ENCODE measurements at places on chromosomes 4 and X. TPM values are rescaled to one million over a fixed set of nuclear protein-coding genes. Genes with fewer than 3 reads are reported as not detected.

The PTCHD1 gene
- 0.32 TPM for total RNA-seq

The EVC gene
- 26.1 TPM for total RNA-seq

The UGT2B17 gene
- total RNA-seq = not detected

The AVPR2 gene
- not detected for total RNA-seq

The GLOD5 gene
- total RNA-seq = not detected

The MUC7 gene
- not detected for total RNA-seq

The DCAF8L2 gene
- not detected for total RNA-seq

The ADRA2C gene
- total RNA-seq = 6.1 TPM

The PDCL2 gene
- not detected for total RNA-seq

The MID2 gene
- total RNA-seq = 5.5 TPM

The ARL9 gene
- total RNA-seq = 1.3 TPM

The NCAPG gene
- total RNA-seq = 79.6 TPM

The SSX3 gene
- not detected for total RNA-seq

The MGARP gene
- 0.65 TPM for total RNA-seq

The GPM6B gene
- total RNA-seq = 119 TPM

The ASB5 gene
- not detected for total RNA-seq

The ARSJ gene
- 0.89 TPM for total RNA-seq

The CENPI gene
- 39.8 TPM for total RNA-seq

The CDKN2AIP gene
- total RNA-seq = 23.8 TPM

The RNF128 gene
- not detected for total RNA-seq

The BCOR gene
- total RNA-seq = 41.1 TPM

The PF4V1 gene
- not detected for total RNA-seq

The DAPP1 gene
- total RNA-seq = not detected
